ENCODE measurements at places on chromosomes 1 and 21.

- DNase-seq: no peak
These were observed 1122.9 kb upstream of the B3GALT2 start for GRCh38 chr1:194309269-194309668.

DNA sequence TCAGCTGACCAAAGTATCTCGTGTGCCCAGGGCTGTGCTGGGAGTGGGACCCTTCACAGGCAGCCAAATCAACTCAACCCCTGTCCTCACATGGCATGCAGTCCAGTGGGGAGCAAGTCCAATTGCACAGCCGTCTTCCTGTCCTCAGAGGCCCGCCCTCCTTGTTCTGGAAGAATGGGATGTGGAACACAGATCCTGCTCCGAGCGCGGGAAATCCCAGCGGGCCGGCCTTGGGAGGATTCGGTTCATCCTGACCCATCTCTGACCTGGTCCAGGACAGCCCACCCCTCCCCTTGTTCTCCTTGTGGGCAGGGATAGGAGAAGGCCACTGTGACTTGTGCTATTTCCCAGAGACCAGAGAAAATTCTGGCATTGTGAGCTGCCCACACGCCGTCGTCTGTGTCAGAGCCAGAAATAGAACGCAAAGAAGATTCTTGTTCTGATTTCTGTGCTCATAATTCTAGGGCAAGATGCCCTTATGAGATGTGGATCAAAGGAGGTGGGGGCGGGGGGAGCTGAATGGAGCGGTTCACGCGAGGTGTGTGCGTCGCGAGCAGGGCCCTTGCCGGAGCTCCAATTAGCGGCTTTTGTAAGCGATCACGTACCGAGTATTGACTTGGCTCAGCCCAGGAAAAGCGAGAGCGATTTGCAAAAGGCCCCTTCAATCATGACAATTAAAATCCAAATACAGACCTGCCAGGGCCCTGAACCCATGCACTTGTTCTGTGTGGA lies 79.2 kb downstream of the AJAP1 start:
- no peak for DNase-seq

GRCh38 chr1:48858200-48858920 lies 81.7 kb upstream of the BEND5 start:
- DNase-seq: no peak

GRCh38 chr1:109240158-109241152 lies 8.9 kb upstream of the CELSR2 start:
- DNase-seq: no peak

DNA sequence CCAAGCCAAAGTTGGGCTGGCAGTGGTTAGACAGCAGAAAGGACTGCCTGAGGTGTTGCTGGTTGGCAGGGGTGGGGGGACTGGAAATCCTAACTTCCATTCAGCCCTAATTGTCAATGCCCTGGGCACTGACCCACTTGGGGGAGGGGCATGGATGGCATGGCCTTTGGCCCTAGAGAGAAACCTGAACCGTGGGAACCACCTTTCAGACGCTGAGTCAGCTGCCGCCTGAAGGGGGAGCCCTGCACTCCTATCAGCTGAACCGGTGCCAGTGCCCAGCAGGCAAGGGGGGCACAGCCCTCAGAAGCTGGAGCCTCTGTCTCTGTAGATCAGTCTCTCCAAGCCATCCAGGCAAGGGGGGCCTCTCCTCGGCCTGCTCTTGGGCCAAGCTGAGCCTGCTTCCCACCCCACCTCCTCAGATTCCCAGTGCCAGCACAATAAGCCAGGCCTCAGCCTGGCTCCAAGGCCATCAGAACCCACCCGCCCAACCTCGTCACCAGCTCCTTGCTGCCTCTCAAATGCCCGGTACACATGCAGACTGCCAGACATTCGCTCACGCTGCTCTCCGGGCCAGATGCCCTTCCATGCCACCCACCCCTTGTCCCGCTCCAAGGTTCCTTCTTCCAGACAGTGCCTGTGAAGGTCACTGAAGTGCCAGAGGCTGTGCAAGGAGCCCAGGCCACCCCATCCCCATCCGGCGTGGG lies 11.6 kb downstream of the TINAGL1 start:
- DNase-seq: peak; percentile 80

GRCh38 chr1:216815260-216816131 lies 92.3 kb upstream of the ESRRG start:
- DNase-seq: no peak

DNA sequence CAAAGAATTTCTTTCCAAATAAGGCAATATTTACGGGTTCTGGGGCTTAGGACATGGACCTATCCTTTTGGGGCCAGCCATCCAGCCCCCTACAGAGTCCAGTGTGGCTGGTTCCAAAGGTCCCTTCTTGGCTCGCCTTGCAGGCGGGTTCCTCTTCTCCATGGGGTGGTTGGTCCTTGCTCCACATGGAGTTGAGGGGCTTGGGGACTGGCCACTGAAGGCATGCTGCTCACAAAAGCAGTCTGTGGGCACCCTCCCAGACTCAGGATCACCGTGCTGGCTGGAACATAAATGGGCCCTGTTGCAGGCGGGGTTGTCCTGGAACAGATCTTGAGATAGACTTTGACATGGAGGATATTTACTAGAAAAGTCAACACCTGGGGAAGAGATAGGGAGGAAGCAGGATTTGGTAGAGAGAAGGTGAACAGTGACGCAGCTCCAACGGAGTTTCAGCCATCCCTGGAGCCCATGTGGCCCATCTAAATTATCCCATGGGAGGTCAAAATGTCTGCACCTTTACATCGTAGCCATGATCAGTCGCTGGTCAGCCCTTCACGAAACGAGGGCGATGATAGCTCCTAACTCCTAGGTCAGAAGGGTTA lies 39.1 kb upstream of the LRP8 start:
- DNase-seq: no peak

GRCh38 chr1:5067246-5067645 lies 412.8 kb downstream of the AJAP1 start:
- no peak for DNase-seq

- DNase-seq: no peak
These were observed 91.6 kb downstream of the GLUL start for GRCh38 chr1:182299728-182300616.

DNA sequence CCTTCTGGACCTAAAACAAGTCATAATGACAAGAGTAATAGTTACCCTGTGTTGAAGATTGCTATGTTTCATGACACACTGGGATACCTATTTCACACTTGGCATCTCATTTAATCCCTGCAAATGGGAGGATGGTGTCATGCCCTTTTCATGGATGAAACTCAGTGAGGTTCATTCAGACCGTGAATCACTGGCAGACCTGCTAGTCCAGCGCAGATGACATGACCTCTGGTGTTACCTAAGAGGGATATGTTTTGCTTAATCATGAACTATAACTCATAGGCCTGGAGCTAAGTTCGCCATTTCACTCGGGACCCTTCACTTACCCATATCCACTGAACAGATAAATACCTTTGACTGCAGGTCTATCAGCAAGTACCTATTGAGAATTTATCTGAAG lies 286.6 kb upstream of the FMN2 start:
- DNase-seq: no peak

DNA sequence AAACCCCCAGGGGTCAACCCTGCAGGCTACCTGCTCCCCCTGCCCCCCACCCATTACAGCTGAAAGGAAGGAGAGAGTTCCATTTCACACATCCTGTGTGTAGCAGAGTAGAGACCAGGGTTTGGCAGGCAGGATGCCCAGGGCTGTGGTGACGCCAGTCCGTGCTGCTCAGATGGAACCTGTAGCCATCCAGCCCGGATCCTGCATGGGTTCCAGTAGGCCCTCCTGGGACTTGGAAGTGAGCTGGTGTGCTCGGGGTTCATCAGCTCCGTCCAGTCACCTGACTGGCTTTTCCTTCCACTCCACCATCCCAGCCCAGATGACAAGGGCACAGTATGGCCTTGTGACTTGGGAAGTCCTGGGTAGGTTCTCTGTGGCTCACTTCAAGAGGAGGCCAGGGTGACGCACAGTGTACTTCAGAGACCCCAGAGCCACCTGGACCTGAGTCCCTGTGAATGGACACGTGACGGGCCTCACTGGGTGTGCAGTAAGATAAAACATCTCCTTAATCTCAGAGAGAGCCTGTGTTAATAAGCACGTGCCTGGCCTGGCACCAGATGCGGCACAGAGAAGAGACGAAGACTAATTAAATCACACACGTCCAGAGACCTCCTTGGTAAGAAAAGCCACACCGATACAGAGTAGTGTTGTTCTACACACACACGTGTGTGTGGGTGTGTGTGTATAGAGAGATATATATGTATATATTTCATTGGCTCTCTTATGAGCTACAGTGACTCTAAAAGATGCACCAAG lies 16.0 kb downstream of the ITPKB start:
- DNase-seq: no peak

- DNase-seq: no peak
These were observed 19.0 kb downstream of the KDF1 start for GRCh38 chr1:26941311-26941710.

DNA sequence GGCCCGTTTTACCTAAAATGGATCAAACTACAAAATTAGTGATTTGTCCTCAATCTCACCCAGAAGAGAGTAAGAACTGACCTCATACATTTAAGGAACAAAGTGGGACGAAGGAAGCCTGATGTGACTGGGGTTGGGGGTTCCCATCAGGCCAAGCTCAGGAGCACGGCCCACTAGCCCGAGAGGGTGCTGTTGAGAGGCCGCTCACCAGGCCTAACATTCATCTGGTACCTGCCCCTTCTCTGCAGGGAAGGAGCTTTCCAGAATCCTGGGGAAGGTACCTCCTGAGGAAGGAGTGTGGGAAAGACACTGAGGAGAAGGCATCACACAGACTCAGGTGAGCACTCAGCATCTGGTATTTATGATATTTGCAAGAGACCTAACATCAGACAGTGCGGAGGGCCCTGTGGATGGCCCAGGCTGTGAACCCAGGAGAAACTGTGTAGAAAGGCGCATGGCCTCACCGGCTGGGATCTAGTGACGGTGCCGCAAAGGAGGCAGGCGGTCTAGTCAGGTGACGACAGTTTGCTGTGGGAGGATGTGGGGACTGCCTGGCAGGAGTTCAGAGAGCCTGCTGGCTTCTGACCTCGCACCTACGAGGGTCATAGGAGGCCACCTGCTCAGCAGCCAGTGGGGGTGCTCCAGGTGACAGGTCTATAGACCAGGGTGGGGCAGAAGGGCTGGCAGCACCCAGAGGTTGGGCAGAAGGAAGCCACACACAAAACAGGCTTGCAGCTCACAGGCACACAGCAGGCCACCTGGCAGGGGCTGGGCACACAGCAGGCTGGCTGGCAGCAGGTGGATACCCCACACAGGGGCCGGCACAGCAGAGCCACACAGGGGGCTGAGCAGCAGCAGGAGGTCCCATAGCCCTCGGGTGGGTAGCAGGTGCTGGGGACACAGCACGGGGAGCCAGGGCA lies 543 bp downstream of the KRTAP12-4 start:
- no peak for DNase-seq

- no peak for DNase-seq
These were observed 67.0 kb downstream of the PIK3R3 start for GRCh38 chr1:46065405-46065804.

- DNase-seq: no peak
These were observed 8.2 kb upstream of the PRMT6 start for GRCh38 chr1:107048241-107048640.

GRCh38 chr1:191306916-191307315 lies 829.3 kb upstream of the BRINP3 start:
- DNase-seq: no peak

- no peak for DNase-seq
These were observed 22.1 kb downstream of the ACOT11 start for GRCh38 chr1:54570161-54570560.

GRCh38 chr21:31952828-31953227 lies 80.0 kb downstream of the HUNK start:
- DNase-seq: no peak

DNA sequence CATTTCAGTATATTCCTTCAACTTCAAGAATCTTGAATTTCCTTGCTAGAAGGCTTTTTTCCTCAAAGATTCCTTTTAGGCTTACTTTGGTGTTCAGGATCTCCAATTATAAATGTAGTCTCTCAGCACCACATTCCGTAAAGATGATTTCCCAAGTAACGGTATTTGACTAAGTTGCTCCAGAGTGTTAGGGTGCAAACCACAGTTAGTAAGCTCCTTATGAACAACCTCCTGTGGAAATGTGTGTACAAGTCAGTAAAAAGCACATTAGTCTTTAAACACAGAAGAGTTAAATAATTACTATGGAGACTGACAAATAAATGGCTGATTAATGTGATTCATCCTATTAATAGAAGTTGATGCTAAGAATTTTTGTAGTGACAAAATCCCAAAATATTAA lies 10.3 kb downstream of the DONSON start:
- DNase-seq: no peak

- no peak for DNase-seq
These were observed 665.4 kb upstream of the CAMK1G start for GRCh38 chr1:208918160-208918559.

DNA sequence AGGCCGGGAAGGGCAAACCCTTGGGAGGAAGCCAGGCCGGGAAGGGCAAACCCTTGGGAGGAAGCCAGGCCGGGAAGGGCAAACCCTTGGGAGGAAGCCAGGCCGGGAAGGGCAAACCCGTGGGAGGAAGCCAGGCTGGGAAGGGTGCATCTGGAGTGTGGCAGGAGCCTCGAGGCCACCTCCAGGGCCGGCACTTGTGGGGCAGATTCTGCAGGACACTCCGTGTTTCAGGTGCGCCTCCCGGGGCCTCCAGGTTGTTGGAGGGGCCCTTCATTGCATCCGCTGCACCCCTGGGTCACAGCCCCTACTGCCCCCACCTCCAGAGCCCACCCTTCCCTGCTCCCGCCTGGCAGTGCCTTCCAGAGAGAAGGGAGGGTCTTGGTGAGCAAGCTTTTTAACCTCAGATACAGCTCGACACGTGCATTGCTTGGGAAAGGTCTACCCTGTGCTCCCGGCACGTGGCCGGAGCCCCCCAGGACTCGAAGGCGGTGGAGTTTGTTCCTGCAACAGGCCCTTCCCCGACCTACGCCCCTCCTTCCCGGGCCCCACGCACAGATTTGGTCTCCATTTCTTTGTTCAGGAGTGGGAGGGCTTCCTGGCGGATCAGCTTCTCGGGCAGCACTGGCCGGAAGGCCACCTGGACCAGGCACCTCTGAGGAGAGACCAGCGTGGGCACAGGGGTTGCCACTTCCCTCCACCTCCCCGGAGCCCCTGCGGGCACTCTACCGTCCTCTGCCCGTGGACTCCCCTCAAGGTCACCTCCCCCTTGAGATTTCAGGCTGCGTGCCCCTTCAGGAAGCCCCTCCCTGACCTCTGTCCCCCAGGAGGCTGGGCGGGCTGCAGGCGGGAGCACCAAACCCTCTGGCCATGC lies 9.4 kb upstream of the TMEM52 start:
- no peak for DNase-seq

DNA sequence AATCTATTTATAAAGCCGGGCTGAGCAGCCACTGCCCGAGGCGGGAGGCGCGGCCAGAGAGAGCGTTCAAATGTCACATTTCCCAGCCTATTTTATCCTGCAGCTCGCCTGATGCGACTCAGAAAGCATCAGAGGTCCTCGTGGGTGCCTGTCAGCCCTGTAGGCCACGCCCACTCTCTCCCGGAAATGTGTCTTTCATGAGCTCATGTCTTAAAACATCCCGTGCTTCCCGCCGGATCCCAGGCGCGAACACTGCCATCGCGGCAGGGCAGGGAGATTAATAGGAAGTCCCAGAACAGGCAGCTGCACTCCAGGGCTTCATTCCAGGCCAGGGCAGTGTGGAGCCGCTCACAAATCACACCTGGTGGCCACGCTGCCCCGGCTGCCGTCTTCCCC lies 117.5 kb downstream of the PRDM16 start:
- no peak for DNase-seq

All from germinal center (tissue), 1 donor.